ENCODE measurements at places on chromosomes 11 and 22. TPM values are rescaled to one million over a fixed set of nuclear protein-coding genes. Genes with fewer than 3 reads are reported as not detected.

DNA sequence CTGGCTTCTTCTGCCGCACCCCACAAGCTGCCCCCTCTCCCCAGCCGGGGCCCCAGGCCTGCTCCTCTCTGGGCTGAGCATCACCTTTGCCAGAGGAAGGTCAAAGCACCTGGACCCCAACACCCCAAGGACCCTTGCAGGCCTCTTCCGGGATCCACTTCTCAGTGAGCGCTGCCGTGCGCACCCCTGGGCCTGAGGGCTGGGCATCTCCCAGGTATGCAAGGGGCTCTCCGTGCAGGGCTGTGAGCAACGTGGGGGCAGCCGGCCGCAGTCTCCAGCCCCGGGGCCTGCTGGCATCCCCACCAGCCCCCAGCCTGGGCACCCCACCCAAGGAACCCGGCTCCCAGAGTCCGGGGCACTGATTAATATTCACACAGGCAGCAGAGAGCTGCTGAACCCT is 64.0 kb downstream of the BRD1 start:
- DNase-seq: peak; percentile 39

Gene GNAZ
- 0.33 TPM for total RNA-seq

- no peak for DNase-seq
These were observed 11.6 kb upstream of the ALKBH3 start for GRCh38 chr11:43868852-43869567.

GRCh38 chr22:29670626-29671025 is 49.2 kb upstream of the CABP7 start:
- DNase-seq: peak; percentile 19

DNA sequence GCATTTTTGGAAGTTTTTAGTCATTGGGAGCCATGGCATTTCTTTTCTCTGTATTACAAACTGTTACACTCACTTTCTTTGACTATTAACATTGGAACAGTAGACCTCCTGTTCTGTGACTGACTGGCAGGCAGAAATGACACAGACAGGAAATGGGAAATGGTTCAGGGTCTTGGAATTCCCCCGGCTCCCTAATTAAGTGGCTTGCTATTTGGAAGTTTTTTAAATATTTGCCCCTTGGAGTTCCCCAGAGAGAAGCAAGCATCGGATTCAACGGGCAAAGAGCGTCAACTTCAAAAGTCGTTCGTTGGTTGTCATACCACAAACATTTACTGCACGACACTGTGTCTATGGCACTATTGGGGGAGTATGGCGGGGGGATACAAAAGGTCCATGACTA is 1.1 kb upstream of the BIRC2 start:
- DNase-seq: no peak

DNA sequence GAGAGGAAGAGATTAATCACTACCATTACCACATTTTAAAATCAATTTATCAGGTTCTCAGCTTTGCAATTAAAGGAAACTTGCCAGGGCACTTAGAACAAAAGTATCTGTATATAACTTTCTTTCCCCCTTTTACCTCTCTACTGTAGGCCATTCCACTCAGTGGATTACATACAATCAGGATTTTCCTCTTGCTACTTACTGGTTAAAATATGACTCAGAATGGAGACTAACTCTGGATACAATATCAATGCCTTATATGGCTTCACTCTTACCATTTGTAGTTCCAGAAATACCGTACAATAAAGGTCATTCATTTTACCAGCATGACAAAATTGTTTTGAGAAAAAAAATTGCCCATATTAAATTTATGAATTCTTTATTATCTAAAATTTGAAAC is 706.8 kb downstream of the KCNA4 start:
- no peak for DNase-seq

- DNase-seq: no peak
These were observed 86.5 kb upstream of the CSNK2A3 start for GRCh38 chr11:11439591-11439990.

- no peak for DNase-seq
These were observed 12.5 kb downstream of the MGAT3 start for GRCh38 chr22:39469326-39469680.

DNA sequence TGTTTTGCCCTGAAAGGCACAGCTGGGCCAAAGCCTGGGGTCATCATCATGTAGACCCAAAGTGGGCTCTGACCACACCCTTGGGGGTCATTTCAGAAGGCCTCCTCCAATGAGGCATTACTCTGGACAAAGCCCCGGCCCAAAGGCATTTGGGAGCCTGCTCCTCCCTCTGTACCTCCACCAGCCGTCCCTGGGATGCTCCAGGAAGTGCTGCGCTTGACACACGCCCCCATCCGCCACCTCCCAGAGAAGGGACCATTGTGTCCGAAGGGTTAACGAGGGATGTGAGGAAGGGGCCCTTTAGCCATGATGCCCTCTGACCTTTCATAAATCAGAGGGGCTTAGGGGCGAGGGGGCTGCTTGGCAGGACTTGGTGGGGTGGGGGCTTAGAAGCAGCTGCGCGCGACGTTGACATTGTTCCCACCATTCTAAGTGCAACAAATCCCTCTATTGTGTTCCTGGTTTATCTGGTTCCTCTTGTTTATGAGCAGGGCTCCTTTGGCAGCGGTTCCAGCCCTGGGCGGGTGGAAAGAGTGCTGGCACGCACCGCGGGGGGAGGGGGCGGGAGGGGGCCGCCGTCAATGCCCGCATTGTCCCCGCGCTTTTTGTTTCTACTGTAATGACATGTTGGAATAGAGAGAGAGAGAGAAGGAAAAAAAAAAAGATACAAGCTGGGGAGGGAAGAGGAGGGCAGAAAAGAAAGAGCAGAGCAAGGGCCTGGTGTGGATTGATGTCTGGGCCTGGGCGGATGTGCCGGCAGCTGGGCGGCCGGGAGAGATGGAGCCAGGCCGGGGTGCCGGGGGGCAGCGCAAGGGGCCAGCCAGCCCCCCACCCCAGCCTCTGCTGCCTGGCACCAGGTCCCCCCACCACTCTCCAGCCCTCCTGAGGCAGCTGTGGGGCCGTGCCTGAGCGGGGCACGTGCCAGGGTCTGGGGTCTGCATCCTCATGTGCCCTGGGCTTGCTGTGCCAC is 32.1 kb upstream of the SOX10 start:
- no peak for DNase-seq

Gene OR10G6
- total RNA-seq: not detected

- DNase-seq: no peak
These were observed 6.8 kb upstream of the TPBGL start for GRCh38 chr11:75233754-75234172.
